OCI-LY7 (cell line): ENCODE measurements at places on chromosomes 7 and 10. TPM values are rescaled to one million over a fixed set of nuclear protein-coding genes. Genes with fewer than 3 reads are reported as not detected.

- no peak for DNase-seq
These were observed 60.6 kb upstream of the CSTF2T start for GRCh38 chr10:51759896-51760534.

GRCh38 chr7:9283246-9283645, 849.8 kb downstream of the NXPH1 start:
- no peak for DNase-seq

DNA sequence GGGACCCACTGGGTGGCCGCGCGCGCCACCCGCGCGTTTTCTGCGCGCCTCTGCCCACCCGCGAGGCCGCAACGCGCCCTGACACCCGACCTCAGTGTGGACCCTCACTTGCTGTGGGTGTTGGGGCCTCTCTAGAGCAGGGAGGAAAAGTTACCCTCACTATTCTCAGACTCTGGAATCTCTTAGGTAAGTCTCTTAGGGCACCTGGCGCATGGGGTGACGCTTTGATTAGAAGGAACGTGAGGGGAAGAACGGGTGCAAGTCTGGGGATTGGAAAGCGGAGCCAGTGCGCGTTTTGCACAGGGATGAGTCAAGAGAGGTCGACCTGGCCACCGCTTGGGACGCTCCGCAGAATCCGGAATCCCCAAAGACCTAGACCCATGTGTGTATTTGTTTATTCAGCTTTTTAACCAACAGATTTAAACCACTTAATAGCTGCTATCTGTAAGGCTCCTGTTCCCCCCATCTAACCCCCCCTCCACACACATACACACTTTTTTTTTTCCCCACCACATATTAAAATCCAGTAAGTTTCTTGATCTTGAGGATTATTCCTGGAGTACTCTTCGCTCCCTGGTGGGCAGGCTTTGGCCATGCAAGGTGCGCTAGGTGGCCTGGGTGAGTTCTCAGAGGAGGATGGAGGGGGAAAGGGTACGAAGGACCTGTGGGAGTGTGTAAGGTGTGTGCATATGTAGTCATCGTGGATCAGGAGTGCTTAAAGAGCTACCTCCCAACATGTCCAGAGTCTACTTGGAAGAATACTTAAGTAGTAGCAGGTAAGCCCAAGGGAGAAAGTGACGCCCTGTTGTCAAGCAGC, 169.1 kb upstream of the PPP1R3A start:
- DNase-seq, result no peak

- DNase-seq, result peak; percentile 83
These were observed 3.1 kb downstream of the PALS2 start for GRCh38 chr7:24576171-24577025.

DNA sequence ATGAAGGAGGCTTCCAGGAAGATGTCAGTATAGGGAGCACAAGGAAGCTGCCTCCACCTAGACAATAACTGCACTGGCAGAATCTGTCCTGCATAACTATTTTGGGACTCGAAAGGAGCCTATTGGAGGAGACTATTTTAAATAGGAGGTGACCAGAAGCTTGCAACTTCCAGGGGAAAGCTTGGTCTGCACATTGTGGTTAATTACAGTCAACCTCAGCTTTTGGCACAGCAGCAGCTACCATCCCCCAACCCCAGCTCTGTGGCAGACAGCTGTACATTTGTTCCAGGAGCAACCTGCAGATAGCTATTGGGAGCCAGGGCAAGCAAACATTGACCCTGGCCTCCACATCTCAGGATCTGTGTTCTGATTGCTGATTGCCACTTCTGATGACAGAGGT, 46.3 kb upstream of the NANOS1 start:
- no peak for DNase-seq

GRCh38 chr10:125370578-125370977, 210.2 kb upstream of the CTBP2 start:
- no peak for DNase-seq

DNA sequence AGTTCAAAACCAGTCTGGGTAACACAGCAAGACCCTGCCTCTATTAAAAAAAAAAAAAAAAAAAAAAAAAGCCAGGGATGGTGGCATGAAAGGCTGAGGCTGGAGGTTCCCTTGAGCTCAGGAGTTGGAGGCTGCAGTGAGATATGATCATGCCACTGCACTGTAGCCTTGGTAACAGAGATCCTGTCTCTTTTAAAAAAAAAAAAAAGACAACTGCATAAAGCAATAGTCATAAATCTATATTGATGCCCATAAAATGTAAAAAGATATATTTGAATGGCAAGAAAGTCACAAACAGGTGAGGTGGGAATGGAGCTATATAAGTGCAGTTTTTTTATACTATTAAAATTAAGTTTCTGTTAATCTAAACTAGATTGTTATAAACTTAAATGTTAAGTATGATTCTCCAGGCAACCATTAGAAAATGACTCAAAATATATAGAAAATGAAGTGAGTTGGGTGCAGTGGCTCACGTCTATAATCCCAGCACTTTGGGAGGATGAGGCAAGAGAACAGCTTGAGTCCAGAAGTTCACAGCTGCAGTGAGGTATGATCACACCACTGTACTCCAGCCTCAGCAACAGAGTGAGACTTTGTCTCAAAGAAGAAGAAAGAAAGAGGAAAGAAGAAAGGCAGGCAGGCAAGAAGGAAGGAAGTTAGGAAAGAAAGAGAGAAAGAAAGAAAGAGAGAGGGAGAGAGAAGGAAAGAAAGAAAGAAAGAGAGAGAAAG, 13.4 kb upstream of the HNRNPH3 start:
- no peak for DNase-seq

- DNase-seq, result no peak
These were observed 33.4 kb upstream of the ABLIM1 start for GRCh38 chr10:114691442-114691941.

GRCh38 chr10:123521076-123521475, 145.1 kb upstream of the GPR26 start:
- DNase-seq, result no peak

- no peak for DNase-seq
These were observed 752.7 kb upstream of the GALNT17 start for GRCh38 chr7:70379210-70379609.

GRCh38 chr10:63258920-63259678, 126.0 kb downstream of the NRBF2 start:
- no peak for DNase-seq

DNA sequence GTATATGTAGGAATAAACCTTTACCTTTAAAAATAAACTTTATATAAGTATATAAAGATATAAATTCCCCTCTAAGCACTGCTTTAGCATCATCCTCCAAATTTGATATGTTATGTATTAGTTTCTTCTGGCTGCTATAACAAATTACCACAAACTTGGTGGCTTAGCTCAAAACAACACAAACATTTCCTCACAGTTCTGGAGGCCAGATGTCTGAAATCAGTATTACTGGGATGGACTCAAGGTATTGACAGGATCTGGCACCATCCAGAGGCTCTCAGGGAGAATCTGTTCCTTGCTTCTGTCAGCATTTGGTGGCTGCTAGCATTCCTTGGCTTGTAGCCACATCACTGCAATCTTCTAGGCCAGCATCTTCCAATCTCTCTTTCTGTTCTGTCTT, 6.7 kb upstream of the SCRN1 start:
- DNase-seq, result no peak

- peak; percentile 82 for DNase-seq
These were observed 11.1 kb downstream of the STEAP1B start for GRCh38 chr7:22488643-22489462.

- no peak for DNase-seq
These were observed 242.1 kb upstream of the KCND2 start for GRCh38 chr7:120030876-120031275.

- DNase-seq, result no peak
These were observed 38.7 kb downstream of the A1CF start for GRCh38 chr10:50846753-50847152.

GRCh38 chr10:1061930-1062774, 6.0 kb downstream of the WDR37 start:
- no peak for DNase-seq

- DNase-seq, result peak; percentile 75
These were observed 70.2 kb upstream of the CCDC71L start for GRCh38 chr7:106731187-106731586.

DNA sequence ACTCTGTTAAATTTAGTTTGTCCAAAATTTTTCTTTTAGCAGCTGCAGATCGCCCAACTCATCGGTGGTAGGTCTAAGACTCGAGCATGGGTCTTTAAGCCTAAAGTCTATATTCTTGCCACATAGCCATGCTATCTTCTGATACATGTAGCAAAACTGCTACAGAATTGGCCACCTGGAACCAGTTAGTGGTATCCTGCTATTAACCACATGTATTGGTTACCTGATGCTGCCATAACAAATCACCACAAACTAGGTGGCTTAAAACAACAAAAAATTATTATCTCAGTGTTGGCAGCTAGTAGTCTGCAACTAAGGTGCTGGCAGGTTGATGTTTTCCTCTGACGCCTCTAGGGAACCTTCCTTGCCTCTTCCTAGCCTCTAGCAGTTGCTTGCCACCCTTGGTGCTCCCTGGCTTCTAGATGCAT, 96.7 kb upstream of the PIK3CG start:
- DNase-seq, result peak; percentile 20

DNA sequence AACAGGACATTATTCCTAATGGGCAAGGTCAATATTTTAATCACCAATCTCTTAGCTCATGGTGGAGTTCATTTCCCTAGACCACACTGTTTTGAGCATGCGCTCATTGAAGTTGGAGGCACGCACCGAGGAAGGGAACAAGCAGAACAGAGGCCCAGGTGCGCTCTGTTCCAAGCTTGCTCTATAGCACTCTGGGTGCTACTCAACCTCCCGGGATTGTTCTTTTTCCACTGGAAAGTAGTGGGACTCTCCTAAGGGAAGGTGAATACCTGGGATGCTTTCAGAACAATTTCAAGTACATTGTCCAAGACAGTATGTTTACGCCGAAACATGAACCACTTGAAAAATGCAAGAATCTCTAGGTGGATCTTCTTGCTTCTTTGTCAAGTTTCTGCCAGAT, 16.2 kb downstream of the PLXNA4 start:
- no peak for DNase-seq

GRCh38 chr10:71323407-71323806, 4.3 kb downstream of the SLC29A3 start:
- DNase-seq, result peak; percentile 71

GRCh38 chr7:44697136-44698045, 51.3 kb upstream of the ZMIZ2 start:
- no peak for DNase-seq

- no peak for DNase-seq
These were observed 12.3 kb downstream of the IQUB start for GRCh38 chr7:123522066-123522465.

GRCh38 chr7:17311952-17312351, 13.5 kb downstream of the AHR start:
- no peak for DNase-seq

DNA sequence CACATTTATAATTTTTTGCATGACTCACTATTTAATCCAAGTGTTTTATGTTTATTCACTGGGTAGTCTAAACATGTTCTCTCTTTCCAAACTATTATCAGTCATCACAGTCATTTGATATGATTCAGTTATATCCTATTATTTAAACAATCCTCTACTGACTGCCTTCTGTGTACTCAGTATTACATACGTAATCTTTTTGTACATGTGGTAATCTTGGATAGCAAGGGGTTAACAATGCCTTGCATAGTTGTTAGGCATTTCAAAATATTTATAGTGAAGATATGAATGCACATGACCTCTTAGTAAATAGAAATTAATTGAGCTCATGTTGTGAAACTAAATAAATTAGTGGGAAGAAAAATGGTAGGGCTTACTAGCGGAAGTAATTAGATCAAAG, 379.4 kb upstream of the KIAA1217 start:
- DNase-seq, result no peak

Gene OPN1SW
- total RNA-seq, result not detected in 2 replicates

Gene DEPP1
- total RNA-seq, result not detected in 2 replicates

Gene BTBD16
- not detected in 2 replicates for total RNA-seq

Gene PUS7
- 19.2 and 19.3 TPM in 2 replicates for total RNA-seq

Gene LIPK
- total RNA-seq, result not detected in 2 replicates

Gene DLX6
- not detected in 2 replicates for total RNA-seq

Gene CCT6A
- 181 and 219 TPM in 2 replicates for total RNA-seq

Gene GIMAP7
- not detected in 2 replicates for total RNA-seq

Gene GLCCI1
- 85.6 and 108 TPM in 2 replicates for total RNA-seq

Gene PTN
- not detected in 2 replicates for total RNA-seq

Gene ITPRID1
- total RNA-seq, result not detected in 2 replicates

Gene ADO
- total RNA-seq, result 30.3 and 33.9 TPM in 2 replicates

Gene CEP55
- 68.3 and 75.2 TPM in 2 replicates for total RNA-seq

Gene SUN3
- 2.7 and 2.9 TPM in 2 replicates for total RNA-seq

Gene ANXA11
- total RNA-seq, result 164 and 199 TPM in 2 replicates

Gene MMD2
- total RNA-seq, result not detected in 2 replicates

Gene ATXN7L1
- total RNA-seq, result 0.59 and 0.68 TPM in 2 replicates
